Activated T-helper 1 cell treated with anti-CD3 and anti-CD28 coated beads, Interleukin-12 subunit alpha, Interleukin-12 subunit beta, Interleukin-2, Interleukin-4 antibody, amounts not matched to agents 30 ng/mL and 10 ng/mL and 1 ng/mL, durations not matched to agents 14 hours and 24 hours and 36 hours (primary cell): ENCODE measurements at places on chromosomes 1 and 21.
A peak's percentile ranks its signal among the peaks of the same experiment; 100 is the strongest.

- no peaks in the 10 kb centered on the region for H3K4me1 ChIP-seq
- H3K27ac ChIP-seq = no peak overlapping the region
- peaks cover 10% of the 10 kb centered on the region for H3K36me3 ChIP-seq
- H3K27me3 ChIP-seq = peaks cover 6% of the 10 kb centered on the region
- H3K4me3 ChIP-seq = no peak overlapping the region
- no peak for DNase-seq
Observed at GRCh38 chr21:31489014-31489413, 145.0 kb upstream of the TIAM1 start.

DNA sequence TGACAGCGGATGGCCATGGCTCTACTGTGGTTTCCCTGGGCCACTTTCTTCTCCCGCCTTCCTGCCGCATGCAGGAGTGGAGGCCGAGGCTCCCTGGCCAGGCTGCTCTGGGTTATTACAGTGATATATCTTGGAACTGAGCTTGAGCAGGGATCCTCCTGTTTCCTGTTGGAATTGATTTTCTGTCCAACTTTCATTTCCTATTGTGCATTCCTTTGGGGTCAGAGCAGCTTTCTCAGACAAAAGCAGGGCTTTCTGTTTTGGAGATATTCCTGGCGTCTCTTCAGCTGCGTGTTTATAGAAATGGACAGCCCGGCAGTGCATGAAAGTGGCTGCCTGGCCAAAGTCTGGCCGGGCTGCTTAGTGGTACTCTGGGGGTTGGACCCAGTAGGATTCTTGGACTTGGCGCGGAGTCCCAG, 146.4 kb downstream of the KIF26B start:
- H3K27me3 ChIP-seq = peaks cover 2% of the 10 kb centered on the region
- no peaks in the 10 kb centered on the region for H3K36me3 ChIP-seq
- H3K4me3 ChIP-seq = no peak overlapping the region
- no peak overlapping the region for H3K27ac ChIP-seq

DNA sequence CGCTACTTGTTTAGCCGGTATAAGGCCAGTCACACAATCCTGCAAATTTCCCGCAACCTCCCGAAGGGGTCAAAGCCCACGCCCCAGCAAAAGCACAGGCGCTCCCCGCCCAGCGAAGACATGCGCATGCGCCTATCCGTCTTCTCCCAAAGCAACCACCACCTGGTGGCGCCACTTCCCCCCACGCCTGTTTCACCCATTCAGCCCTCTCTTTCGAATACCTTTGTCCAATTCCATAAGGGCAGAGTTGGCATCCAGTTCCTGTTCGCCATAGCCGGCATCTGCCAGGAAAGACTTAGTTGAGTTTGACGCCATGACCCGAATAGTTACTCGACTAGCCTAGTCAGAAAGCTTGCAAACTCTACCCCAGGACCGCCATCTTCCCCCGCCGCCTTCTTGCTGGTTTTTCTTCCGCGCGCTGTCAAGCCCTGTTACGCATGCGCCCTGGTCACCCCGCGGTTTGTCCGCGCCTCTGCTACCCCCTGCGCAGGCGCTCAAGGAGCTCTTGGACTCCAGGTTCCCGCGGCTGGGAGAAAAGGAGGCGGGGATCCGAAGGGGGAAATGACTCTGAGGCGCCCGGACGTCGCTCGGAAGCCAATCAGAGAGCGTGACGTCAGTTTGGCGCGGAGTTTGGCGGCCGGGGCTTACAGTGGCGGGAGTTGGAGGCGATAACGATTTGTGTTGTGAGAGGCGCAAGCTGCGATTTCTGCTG, at the start of the genes DTL and INTS7:
Gene DTL (plus strand): TSS at position 626 of the 712 bp plus-strand sequence. CDS start 143 bp downstream, outside the sequence.
Gene INTS7 (minus strand): TSS at position 435 of the 712 bp plus-strand sequence. CDS start 120 bp downstream, at position 315.
- peaks cover 74% of the 10 kb centered on the region for H3K4me1 ChIP-seq
- peak within 1 kb of the TSS; percentile 94 for H3K27ac ChIP-seq
- peaks cover 3% of the 10 kb centered on the region for H3K27me3 ChIP-seq
- peak within 1 kb of the TSS; percentile 95 for H3K4me3 ChIP-seq
- peaks cover 31% of the 10 kb centered on the region for H3K36me3 ChIP-seq

- DNase-seq = no peak
- no peak overlapping the region for H3K27ac ChIP-seq
- no peaks in the 10 kb centered on the region for H3K27me3 ChIP-seq
- no peaks in the 10 kb centered on the region for H3K4me1 ChIP-seq
- no peaks in the 10 kb centered on the region for H3K36me3 ChIP-seq
- no peak overlapping the region for H3K4me3 ChIP-seq
Observed at GRCh38 chr1:33828059-33828458, 35.8 kb upstream of the HMGB4 start.

DNA sequence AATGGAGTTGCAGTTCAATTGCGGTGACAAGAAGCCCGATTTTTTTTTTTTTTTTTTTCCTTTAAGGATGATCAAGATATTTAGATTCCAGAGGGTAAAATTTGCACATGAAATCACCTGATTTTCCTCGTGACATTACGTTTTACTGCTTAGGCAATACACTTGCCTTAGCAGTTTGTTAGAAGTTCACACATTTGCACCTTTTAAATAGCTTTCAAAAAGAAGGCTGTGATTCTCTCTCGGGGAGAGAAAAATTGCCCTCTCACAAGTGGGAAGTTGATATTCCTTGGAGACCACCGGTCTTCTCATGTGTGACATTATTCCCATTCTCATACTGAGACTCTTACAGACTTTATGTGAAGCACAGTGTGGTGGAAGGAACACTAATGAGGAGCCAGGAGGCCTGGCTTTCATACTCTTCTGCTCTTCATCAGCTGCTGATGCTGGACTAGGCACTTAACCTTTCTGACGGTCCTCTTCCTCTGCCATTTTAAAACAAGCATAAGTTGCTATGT, 69.8 kb upstream of the HSPA13 start:
- DNase-seq = no peak
- peak overlapping the region; percentile 92 for H3K27ac ChIP-seq
- H3K27me3 ChIP-seq = no peaks in the 10 kb centered on the region
- peaks cover 81% of the 10 kb centered on the region for H3K4me1 ChIP-seq
- H3K4me3 ChIP-seq = peak overlapping the region; percentile 62

DNA sequence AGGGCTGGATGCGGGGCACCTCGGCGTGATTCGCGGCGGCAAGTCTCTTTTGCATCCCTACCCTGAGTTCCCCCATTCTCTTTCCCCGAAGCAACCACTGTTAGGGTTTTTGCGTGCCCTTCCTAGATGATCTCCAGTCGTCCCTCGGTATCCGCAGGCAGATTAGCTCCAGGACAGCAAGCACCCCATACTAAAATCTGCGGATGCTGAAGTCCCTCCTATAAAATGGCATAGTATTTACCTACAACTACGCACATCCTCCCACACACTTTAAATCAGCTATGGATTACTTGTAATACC, 22.8 kb upstream of the CFAP126 start:
- no peaks in the 10 kb centered on the region for H3K27me3 ChIP-seq
- peak overlapping the region; percentile 87 for H3K4me3 ChIP-seq
- H3K4me1 ChIP-seq = peaks cover 52% of the 10 kb centered on the region
- H3K36me3 ChIP-seq = peaks cover 3% of the 10 kb centered on the region
- DNase-seq = no peak
- H3K27ac ChIP-seq = peak overlapping the region; percentile 97

DNA sequence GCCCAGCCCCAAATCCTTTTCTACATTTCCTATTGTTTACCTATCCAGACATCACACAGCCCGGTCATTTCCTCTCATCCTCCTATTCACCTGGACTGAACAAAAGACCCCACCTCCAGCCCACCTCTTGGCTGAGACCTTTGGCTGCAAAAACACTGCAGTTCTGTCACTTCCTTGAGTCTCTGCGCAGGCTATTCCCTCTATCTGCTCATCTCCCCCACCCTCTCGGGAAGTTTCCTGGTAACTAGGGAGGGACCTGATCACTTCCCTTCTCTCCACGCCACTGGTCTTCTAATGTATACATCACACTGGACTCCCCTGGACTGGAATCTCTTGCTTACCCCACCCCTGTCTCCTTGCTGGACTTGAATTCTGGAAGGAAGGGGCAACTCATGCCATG, 5.3 kb downstream of the HTR1D start:
- no peak overlapping the region for H3K4me3 ChIP-seq
- H3K27ac ChIP-seq = no peak overlapping the region
- peaks cover 43% of the 10 kb centered on the region for H3K27me3 ChIP-seq
- H3K36me3 ChIP-seq = no peaks in the 10 kb centered on the region
- no peak for DNase-seq

DNA sequence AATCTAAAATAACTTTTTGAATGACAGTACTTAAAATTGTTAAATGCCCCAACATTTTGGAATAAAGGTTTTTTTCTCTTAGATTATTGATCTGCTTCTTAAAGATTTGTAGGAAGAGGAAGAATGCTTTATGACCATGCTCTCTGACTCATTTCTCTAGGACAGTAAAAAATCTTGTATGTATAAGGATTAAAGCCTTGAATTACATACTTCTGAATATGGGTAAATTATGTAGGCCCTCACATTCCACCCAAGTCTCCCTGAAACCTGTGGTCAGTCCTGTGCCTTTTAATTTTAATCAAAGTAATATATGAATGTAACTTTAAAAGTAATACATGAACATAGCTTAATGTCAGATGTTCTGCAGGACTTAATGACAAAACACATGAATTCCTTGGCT, 50.5 kb downstream of the ABCD3 start:
- no peaks in the 10 kb centered on the region for H3K27me3 ChIP-seq
- H3K27ac ChIP-seq = no peak overlapping the region
- H3K36me3 ChIP-seq = peaks cover 12% of the 10 kb centered on the region
- no peak overlapping the region for H3K4me3 ChIP-seq
- H3K4me1 ChIP-seq = no peaks in the 10 kb centered on the region
- DNase-seq = no peak

DNA sequence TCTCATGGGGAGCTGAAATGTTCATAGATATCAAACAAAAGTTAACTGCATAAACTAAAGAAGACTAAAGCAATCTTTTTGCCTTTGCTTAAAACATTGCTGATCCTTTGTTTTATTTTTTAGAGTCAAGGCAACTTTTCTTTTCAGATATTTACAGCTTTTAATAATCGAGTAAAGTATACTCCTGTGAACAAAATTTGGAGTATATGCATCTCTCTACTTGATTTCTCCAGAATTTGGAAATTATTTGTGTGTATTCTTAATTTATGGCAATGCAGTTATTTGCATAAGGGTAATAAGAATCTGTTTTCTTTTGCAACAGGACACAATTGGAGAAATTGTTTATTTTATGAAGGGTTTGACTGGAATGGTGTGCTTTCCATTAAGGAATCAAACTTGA, 4.2 kb upstream of the AQP10 start:
- H3K36me3 ChIP-seq = no peaks in the 10 kb centered on the region
- no peak for DNase-seq
- H3K27me3 ChIP-seq = peaks cover 20% of the 10 kb centered on the region

GRCh38 chr21:27146268-27146667, 179.4 kb upstream of the ADAMTS5 start:
- no peak for DNase-seq
- H3K4me3 ChIP-seq = no peak overlapping the region
- H3K4me1 ChIP-seq = no peaks in the 10 kb centered on the region

GRCh38 chr1:100750005-100750885, 30.7 kb downstream of the VCAM1 start:
- DNase-seq = no peak
- H3K27ac ChIP-seq = no peak overlapping the region
- no peak overlapping the region for H3K4me3 ChIP-seq
- H3K4me1 ChIP-seq = no peaks in the 10 kb centered on the region

GRCh38 chr1:28887835-28888682, 26.3 kb upstream of the EPB41 start:
- H3K4me3 ChIP-seq = peak overlapping the region; percentile 88
- H3K27ac ChIP-seq = peak overlapping the region; percentile 87
- DNase-seq = no peak
- H3K4me1 ChIP-seq = peaks cover 51% of the 10 kb centered on the region

DNA sequence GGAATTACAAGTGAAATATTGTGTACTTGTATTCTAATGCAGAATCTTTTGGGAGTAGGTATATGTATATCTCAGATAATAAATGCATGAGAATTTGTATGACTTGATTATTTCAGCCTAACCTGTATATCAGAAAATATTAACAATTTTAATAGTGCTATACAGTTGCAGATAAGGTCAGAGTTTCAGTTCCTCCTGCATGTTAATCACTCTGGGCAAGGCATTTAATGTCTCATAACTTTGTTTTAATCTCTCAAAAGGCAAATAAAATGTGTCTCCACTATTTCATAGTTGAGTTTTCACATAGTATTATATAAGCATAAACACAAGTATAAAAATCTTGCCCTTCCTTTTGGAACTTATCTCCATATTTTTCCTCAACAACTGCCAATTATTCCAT, 352.5 kb downstream of the KCNT2 start:
- no peaks in the 10 kb centered on the region for H3K27me3 ChIP-seq
- H3K4me1 ChIP-seq = no peaks in the 10 kb centered on the region
- H3K36me3 ChIP-seq = no peaks in the 10 kb centered on the region
- DNase-seq = no peak
- no peak overlapping the region for H3K27ac ChIP-seq

DNA sequence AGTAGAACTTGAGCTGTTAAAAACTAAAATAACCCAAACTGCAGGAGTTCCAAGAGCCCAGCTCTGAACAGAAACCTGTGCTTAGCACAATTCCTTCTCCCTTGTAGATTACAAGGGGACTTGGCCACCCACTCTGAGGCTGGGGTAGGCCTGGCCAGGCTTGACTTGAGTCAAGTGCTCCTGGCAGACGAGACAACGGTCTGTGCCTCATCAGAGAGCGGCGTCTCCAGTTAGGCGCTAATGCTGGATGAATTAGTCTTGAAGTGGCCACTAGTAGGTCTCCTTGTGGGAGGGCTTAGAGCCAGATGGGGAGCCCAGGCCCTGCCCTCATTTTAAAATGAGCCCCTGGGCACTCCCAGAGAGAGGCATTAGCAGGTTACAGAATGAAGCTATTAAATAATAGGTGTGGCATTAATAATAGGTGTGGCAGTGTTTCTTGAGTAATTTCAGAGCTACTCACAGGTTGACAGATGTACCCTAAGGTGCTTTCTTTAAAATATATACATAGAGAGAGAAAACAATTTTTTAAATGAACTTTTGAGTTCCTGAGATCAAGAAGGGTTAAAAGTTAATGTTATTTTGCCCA, 1.1 kb downstream of the EEIG2 start:
- peak overlapping the region; percentile 92 for H3K4me3 ChIP-seq
- H3K4me1 ChIP-seq = peaks cover 31% of the 10 kb centered on the region
- peak; percentile 14 for DNase-seq
- H3K27me3 ChIP-seq = no peaks in the 10 kb centered on the region
